ENCODE measurements at places on chromosomes 2 and 18.

DNA sequence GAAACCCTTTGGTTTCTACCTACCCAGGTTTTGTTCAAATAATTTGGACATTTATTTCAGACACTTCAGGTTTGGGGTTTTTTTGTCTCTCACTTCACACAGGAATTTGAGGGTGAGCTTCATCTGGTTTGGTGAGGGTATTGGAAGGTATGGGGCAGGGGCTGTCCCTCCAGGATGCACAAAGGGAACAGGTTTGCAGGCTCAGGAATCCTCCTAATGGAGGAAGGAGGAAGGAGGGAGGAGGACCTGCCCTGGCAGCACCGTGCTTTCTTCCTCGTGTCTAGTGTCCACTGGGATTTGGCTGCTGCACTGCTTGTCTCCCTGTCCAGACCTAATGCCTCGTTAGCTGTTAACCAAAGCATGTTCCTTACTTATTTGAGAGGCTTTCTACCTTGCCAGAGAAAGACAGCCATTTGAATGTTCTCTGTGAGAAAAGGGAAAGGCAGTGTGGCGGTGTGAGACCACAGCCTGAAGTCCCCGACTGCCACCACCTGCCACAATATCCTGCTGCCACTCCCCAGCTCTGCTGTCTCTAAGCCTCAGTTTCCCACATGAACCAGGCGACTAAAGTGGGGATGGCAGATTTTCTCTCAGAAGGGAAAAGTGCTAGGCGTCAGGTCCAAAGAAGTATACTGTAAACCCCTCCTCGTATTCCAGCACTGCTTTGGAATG is 2.2 kb upstream of the SLC4A5 start:
- DNase-seq: no peak

DNA sequence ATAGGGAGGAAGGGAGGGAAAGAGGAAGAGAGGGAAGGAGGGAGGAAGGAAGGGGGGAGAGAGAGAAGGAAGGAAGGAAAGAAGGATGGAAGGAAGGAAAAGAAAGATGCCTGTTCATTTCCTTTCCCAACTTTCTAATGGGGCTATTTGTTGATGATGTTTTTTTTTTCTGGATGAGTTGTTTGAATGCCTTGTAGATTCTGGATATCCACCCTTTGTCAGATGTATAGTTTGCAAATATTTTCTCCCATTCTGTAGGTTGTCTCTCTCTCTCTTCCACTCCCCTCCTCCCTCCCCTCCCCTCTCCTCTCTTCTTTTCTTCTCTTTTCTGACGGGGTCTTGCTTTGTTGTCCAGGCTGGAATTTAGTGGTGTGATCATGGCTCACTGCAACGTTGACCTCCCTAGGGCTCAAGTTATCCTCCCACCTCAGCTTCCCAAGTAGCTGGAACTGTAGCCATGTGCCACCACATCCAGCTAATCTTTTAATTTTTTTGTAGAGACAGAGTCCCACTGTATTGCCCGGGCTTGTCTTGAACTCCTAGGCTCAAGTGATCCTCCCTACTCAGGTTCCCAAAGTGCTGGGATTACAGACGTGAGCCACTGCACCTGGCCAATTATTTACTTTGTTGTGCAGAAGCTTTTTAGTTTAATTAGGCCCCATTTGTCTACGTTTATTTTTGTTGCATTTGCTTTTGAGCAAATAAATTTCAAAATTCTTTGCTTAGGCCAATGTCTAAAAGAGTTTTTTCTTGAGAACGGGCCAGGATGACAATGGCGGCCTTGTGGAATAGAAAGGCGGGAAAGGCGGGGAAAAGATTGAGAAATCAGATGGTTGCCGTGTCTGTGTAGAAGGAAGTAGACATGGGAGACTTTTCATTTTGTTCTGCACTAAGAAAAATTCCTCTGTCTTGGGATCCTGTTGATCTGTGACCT is 57.3 kb upstream of the FAM117B start:
- DNase-seq: no peak

GRCh38 chr2:98586551-98587140 is 21.7 kb downstream of the COA5 start:
- DNase-seq: peak; percentile 38

- DNase-seq: no peak
Observed at GRCh38 chr18:59744271-59744721, 47.1 kb upstream of the CCBE1 start.

- DNase-seq: no peak
Observed at GRCh38 chr2:146415291-146415690, 1429.5 kb upstream of the ACVR2A start.

- DNase-seq: no peak
Observed at GRCh38 chr18:35182151-35182550, 58.7 kb upstream of the ZNF397 start.

DNA sequence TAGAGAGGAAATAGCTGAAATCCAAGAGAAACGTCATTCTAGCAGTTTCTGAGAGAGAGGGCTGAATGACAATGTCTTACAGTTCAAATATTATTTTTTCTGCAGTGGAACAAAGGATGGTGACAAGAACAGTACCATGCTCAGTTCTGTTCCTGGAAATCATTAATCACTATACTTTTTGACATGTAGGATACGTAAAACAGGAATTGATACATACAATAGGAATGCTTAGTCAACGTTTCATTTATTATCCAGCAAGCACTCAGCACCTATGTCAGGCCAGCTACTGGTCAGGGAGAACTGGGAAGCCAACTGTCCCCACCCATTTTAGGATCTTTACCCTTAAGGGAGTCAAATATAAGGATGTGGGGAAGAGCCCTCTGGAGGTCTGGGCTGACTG is 114.7 kb downstream of the DHRS9 start:
- DNase-seq: no peak

- DNase-seq: no peak
Observed at GRCh38 chr2:134253804-134254203, at the start of gene MGAT5. Gene MGAT5 (plus strand): TSS chr2:134254072. CDS start chr2:134254404, 332 bp downstream.

GRCh38 chr2:146623771-146624170 is 1221.1 kb upstream of the ACVR2A start:
- no peak for DNase-seq

DNA sequence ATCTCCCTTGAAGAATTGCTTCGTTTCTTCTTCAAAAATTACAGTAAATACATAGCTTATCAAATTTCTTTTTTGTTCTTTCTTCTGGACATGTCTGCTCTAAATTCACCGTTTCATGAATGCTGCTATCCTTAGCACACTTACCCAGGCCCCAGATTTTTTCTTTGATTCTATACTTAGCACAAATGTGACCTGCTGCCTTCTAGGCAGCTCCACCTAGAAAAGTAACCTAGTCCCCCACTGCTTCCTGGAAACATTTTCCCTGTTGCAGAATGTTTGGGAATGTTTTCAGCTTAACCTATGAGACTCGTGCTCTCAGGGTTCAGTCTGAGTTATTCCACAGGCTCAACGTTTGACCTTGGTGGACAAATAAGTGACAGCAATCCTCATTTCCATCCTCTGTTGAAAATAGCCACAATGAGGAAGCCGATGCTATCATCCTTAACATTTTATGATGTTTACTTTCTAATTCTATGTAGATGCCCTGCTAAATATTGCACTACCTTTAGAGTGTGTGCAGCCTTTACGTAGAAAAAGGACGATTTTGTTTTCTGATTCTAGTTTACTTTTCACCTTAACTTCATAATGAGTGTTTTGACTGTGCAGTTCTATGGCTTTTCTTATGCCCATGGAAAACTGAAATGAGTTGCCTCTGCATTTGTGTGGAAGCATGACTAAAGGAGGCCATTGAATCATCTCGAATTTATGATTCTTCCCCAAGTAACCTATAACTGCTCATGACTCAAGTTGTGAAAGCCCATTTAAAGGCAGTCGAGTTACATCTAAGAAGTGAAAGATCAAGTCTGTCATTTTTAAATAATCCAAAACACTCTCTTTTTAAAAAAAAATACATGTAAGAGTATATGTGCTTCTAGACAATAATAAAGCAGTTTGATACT is 47.7 kb downstream of the TMEM182 start:
- no peak for DNase-seq

- DNase-seq: no peak
Observed at GRCh38 chr2:85628658-85629057, 12.7 kb downstream of the USP39 start.

DNA sequence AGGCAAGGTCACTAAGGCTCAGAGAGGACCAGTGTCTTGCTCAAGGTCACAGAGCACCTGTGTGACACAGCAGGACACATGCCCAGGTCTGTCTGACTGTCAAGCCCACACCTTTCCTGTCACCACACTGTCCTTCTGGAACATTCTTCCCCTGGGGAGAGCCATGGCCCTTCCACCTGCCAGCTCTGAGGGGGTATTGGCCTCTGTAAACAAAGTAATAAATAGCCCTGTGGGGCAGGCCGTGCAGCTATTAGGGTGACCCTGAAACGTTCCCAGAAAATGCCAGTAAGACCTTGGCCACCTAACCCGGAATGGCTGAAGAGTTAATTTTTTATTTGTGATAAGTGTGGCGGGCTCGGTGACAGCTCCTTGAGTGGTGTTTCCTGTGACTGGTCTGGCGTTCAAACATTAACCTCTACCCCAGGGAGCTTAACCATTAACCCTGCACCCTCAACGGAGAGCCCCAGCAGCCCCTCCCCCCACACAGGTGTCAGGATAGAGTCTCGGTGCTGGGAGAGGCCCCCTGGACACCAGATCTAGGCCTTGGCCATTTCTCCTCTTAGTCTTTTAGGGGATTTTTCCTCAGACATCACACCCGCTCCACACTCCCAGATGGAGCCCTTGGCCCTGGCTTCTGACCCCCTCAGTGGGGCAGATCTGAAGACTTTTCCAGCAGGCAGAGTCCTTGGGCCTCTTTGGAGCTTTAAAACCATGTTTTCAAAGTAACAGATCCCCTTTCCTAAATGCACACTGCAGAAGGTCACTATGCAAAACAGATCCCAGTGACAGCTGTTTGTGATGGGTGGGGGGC is 36.6 kb downstream of the SCTR start:
- no peak for DNase-seq

DNA sequence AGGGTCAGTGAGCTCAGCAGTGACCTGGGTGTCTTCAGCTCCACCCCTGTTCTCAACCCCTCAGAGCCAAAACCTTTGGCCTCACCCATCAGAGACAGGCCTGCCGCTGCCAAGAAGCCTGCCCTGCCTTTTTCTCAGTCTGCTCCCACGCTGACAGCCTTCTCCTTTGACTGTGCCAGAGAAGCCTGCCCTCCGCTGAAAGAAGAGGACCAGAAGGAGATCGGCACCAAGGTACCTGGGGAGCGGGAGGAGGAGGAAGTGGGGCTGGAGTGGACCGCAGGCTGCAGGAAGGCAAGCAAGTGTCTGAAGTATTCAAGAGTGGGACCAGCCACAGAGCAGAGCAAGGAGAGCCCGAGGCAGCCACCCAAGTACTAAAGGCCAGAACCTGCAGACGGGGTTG is 33.2 kb downstream of the TOGARAM2 start:
- no peak for DNase-seq

DNA sequence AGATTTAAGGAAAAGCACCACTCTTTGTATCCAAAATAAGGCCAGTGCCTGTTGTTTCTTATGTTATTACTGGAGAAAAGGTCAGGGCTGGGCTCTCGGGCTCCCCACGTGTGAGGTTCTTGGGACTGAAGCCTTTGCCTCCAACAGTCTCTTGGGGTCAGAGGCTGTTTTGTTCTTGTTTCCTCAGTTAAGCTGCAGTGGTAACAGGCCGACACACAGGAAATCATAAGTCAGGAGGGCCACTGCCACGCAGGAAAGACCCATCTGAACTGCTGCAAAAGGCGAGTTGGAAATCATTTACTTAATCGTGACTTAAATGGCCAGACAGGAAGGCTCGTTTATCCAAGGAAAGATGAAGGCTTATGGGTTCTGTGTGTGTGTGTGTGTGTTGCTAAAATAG is 30.3 kb upstream of the IL37 start:
- no peak for DNase-seq

Measured in activated effector memory CD4-positive, alpha-beta T cell treated with anti-CD3 and anti-CD28 coated beads, Interleukin-2, amount 50 U/mL, for 16 hours (primary cell).